Retinal pigment epithelial cell (primary cell): ENCODE measurements at places on chromosomes 16 and 17.

- DNase-seq: no peak
Observed at GRCh38 chr17:41773731-41774193, 12.7 kb downstream of the JUP start.

DNA sequence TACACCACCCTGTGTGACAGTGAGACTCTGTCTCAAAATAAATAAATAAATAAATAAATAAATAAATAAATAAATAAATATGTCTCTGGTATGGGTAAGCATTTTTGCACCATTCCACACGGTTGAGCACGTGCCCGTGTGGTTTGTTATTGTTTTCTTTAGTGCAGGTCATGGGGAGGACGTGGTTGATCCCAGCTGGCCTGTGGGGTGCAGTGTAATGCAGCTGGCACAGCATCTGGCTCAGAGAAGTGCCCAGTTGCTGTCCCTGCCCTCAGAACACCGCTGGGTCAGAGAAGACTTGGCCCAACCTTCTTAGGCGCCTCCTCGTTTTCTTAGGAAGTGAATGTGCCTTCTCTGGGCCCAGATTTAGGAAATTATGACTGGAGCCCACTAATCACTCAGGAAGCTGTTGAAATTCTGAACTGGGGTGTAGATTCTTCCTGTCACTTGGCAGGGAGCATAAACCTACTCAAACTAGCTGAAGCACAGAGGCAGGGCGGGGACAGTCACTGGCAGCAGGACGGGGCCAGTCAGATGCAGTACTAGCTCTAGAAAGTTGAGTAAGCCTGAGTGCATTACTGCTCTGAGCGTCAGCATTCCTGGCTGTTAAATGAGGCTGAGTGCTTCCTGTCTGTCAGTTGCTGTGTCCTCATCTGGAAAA lies 85.9 kb downstream of the SNX29 start:
- peak; percentile 69 for DNase-seq

DNA sequence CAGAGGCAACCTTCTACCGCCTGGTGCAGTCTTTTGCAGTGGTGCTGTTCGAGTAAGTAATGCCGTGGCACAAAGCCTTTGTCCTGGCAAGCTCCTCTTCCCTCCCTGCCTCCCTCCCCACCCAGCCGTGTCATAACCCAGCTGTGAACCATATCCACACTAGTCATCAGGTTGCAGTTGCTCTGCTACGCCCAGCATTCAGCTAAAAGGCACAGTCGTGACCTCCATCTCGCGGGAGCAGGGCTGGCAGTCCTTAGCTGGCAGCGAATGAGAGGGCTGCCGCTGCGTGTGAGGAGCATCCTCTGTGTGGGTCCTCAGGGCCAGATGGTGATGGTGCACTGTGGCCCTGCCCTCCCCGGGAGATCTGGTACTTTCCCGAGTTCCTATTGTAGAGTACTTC lies 39.3 kb downstream of the CIBAR2 start:
- DNase-seq: no peak

DNA sequence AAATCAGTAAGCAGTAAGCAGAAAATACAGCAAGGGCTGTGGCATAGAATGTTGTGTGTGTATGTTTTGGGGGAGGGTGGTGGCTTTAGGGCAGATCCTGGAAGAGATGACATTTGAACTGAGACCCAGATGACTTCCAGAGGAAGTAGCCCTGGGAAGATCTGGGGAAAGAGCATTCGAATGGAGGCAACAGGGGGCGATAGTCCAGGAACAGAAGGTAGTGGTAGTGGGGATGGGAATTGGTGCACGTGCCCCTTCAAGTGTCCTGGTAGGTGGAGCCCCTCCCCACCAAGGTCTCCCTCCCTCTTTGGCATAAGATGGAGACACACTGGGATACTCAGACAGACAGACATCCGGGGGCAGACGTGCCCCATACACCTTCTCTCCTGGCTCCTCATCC lies 14.1 kb downstream of the ARHGEF15 start:
- DNase-seq: no peak

DNA sequence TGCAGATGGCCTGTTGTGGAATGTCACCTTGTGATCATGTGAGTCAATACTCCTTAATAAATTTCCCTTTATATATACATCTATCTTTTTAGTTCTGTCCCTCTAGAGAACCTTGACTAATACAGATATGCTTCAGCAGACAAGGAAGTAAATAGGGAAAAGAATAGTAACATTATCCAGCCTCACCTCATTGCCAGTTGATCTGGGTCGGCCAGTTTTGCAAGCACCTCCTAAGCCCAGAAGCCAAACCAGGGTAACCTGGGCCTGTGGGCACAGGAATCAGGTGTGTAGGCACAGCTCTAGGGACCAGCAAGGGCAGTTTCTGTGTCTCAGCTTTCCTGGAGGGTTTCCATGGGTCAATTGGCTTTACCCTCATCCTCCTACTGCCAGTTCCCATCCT lies 11.9 kb upstream of the CCL17 start:
- DNase-seq: no peak

DNA sequence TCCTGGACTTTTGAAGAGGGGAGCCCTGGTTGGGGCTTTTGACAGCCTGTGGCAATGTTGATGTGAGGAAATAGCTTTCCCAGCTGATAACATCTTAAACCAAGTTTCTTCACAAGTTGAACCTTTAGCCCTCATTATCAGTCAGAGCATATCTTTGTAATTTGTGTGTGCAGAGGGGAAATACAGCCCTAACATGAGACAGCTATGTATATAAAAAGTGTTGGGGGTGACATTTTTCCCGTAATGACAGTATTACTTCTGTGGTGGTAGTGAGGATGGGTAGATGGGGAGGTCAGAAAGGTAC lies 221.1 kb downstream of the FTO start:
- no peak for DNase-seq

DNA sequence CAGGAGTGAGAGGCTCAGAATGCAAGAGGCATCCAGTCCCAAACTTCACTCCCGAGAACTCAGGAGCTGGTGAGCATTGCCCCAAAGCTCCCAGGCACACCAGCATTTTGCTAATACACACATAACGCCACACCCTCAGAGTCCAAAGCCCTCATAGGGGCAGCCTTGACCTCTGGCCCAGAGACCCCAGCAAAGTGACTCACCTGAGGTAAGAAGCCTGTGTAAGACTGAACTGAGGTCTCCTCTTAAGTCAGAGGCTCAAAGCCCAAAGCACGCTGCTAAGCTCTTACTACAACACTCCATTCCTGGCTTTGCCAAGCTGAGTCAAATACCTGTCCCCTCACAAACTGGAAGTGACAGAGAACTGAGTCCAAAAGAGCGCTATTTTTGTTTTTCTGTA lies 16.4 kb downstream of the ST3GAL2 start:
- no peak for DNase-seq

DNA sequence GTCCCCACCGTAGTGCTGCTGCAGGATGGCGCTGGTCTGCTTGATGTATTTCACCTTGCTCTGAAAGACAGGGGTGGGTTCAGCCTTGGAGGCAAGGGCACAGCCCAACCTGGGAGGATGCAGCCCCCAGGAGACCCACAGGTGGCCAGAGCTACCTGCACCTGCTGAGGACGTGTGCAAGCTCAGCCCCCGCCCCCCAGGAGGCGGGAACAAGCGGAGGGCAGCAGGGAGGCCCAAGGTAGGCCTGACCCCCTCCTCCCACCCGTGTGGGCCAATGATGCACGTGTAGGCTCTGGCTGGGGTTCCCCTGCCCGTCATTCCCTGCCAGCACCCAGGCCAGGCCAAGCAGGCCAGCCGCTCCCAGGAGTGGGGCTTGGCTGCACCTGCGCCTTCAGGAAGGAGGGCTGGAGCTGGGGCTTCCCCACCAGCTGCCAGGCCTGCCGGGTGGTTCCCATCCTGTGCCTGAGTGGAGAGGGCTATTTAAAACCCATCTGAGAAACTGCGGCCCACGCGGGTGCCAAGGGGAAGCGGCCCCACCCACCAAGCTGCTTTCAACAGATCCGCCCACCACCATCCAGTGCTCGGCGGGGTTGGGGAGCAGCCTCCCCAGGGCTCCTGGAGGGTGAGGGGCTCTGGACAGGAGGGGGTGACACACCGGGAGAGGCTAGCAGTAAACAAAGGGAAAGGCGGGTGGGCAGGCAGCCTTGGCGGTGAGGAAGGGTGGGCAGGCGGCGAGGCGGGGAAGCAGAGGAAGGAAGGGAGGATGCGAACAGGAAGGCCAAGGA lies 3.8 kb downstream of the NTHL1 start:
- no peak for DNase-seq

- no peak for DNase-seq
Observed at GRCh38 chr16:68961778-68962402, 118.6 kb downstream of the TANGO6 start.

GRCh38 chr17:49557312-49558024 lies 18.2 kb upstream of the NXPH3 start:
- DNase-seq: no peak

DNA sequence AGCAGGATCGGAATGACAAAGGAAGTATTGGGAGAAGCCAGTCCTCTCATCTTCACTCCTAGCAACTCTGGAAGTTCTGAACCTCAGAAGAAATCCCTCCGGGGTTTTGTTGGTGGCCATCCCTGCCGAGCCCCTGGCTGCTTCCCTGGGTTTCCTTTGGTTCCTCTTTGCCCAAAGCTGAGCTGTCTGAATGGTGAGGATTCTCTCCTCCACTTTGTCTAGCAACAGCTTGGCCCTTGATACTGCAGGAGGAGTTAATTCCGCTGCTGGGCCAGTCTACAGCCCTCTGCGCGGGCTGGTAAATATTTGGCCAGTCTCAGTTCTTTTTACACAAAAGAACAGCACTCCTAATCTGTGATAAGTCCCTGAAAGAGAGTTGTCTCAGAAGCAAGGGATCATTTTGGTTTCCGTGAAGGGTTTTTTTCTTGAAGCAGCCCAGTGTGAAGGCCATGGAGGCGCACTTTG lies 170.9 kb downstream of the RAB11FIP4 start:
- DNase-seq: no peak

- no peak for DNase-seq
Observed at GRCh38 chr16:66205287-66206231, 160.9 kb upstream of the CDH5 start.

GRCh38 chr16:86712158-86713009 lies 134.0 kb downstream of the FOXL1 start:
- DNase-seq: no peak

DNA sequence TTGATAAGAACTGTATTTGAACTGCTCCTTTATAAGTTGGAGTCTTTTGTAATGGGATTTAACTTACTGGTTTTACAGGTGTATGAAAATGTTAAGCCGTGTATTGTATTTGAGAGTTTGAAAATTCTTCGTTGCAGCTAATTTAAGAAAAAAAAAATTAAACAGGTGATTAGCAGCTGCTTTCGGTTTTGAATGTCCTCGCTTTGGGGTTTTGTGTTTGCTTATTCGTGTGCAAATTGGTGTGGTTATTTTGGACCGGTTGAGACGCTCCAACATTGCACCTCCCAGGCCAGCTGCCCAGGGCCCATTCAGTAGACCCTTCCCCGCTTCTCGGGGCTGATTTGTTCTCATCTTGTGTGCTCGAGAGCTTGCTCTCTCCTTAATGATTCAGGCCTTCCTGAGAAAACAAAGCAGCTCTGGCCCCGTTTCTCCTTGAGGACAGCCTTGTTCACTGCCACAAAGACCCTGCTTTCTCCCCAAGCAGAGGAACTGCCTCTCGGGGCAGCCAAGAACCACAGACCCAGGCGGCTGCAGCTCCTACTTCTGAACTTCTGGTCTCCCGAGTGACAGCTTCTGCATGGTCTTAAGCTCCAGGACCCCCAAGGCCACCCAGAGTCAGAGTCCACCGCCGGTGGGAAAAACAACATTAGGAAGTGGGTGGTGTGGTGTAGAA lies 100.5 kb downstream of the MSI2 start:
- no peak for DNase-seq

- DNase-seq: no peak
Observed at GRCh38 chr17:67992548-67993152, 3.6 kb downstream of the C17orf58 start.

GRCh38 chr17:65359016-65359415 lies 202.4 kb downstream of the AXIN2 start:
- DNase-seq: peak; percentile 42

- no peak for DNase-seq
Observed at GRCh38 chr16:74431516-74431915, 10.2 kb upstream of the CLEC18B start.

GRCh38 chr17:15092762-15093161 lies 172.4 kb downstream of the PMP22 start:
- DNase-seq: no peak

- no peak for DNase-seq
Observed at GRCh38 chr17:78163881-78164747, 4.3 kb upstream of the SYNGR2 start.

GRCh38 chr17:31579265-31579664 lies 187.8 kb downstream of the RAB11FIP4 start:
- no peak for DNase-seq

GRCh38 chr17:32174889-32175288 lies 32.6 kb downstream of the RHOT1 start:
- no peak for DNase-seq

DNA sequence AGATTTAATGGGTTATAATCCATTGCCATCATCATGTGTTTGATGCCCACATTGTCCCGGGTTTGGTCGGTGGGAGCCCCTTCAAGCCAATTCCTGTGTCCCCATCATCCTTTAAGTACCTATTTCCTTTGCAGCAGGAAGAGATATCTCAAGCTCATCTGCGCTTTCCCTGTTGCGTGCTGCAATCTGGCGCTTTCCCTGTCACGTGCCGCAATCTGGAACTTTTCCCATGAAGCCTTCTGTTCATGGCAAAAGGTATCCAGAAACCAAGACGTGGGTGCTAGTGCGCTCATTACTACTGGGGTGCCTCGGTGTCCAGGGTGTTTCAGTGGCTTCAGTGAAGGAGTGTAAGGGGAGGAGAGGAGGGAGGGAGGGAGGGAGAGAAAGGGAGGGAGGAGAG lies 174.6 kb upstream of the ZNF469 start:
- DNase-seq: no peak

DNA sequence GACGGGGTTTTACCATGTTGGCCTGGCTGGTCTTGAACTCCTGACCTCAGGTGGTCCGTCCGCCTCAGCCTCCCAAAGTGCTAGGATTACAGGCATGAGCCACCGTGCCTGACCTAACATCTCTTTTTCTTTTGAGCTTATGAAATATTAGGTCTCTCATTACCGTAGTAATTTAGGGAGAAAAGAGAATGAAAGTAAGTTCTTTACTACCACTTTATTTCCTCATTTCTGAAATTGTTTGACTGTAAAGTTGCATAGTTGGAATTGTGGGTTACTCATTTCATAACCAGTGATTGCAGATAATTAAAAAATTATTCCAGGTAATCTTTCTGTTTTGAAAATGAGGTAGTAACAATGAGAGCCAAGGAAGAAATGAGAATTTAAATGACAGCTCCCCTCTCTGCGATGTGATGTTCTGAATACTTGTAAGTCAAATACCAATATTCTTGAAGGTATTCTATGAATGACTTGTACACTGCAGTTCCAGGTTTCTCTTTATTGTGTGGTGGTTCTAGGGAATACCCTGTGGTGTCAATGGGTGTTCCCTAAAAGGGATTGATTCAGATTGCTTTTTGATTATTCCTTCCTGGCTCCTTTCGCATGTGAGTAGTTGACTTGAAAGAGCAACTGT lies 28.3 kb downstream of the MAP2K4 start:
- no peak for DNase-seq
